ENCODE measurements at places on chromosomes 2 and 18. TPM values are rescaled to one million over a fixed set of nuclear protein-coding genes. Genes with fewer than 3 reads are reported as not detected.

The IL36B gene
- not detected for total RNA-seq

The FLACC1 gene
- 3.4 TPM for total RNA-seq

The AAK1 gene
- 70.1 TPM for total RNA-seq

The STK39 gene
- 13.7 TPM for total RNA-seq

The ELOA2 gene
- not detected for total RNA-seq

The VAPA gene
- 255 TPM for total RNA-seq

The CRYBA2 gene
- not detected for total RNA-seq

The STPG4 gene
- not detected for total RNA-seq

The DYSF gene
- 24.4 TPM for total RNA-seq

The BAZ2B gene
- 74.3 TPM for total RNA-seq

The DSC2 gene
- 2.1 TPM for total RNA-seq

The ALPG gene
- total RNA-seq = not detected

DNA sequence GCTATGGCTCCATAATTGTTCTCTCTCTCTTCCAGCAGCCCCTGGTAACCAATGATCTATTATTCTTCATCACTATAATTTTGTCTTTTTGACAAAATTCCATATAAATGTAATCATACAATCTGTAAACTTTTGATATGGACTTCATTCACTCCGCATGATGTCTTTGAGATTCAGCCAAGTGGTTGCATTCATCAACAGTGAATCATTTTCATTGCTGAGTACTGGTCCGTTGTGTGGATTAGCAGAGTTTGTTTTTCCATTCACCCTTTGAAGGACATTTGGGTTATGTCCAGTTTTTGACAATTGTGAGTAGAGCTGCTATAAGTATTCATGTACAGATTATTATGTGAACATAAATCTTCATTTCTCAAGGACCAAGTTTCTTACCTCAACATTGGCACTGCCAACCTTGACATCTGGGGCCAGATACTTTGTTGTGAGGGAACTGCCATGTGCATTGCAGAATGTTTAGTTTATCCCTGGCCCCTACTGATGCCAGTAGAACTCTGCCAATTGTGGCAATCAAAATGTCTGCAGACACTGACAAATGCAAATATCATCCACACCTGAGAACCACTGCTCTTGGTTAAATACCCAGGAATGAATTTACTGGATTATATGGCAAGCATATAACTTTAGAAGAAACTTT lies 48.4 kb upstream of the BCL2L11 start:
- H3K4me1 ChIP-seq = peaks cover 6% of the 10 kb centered on the region
- H3K27ac ChIP-seq = peak overlapping the region; percentile 9
- no peaks in the 10 kb centered on the region for H3K36me3 ChIP-seq

DNA sequence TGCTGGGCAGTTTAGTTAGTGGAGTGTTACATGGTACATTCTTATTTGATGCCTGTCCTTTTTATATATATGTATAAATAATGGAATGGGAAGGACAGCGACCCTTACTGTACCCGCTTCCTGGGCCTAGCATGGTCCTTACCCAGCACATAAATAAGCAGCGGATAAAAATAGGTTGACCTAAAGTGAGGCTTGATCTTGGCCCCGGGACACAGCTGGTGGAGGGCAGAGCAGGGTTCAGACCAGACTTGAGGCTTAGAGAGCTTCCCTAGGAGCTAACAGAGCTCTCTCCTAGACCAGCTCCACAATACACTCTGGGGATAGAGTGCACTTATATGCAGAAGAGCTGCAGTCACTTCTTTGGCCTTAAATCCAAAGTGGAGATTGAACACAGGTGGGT lies 46.9 kb upstream of the RPL31 start:
- H3K4me3 ChIP-seq = no peak overlapping the region
- peaks cover 12% of the 10 kb centered on the region for H3K4me1 ChIP-seq
- no peaks in the 10 kb centered on the region for H3K36me3 ChIP-seq
- H3K27ac ChIP-seq = no peak overlapping the region
- H3K27me3 ChIP-seq = no peaks in the 10 kb centered on the region

- no peaks in the 10 kb centered on the region for H3K27me3 ChIP-seq
- no peaks in the 10 kb centered on the region for H3K36me3 ChIP-seq
- no peak for DNase-seq
These were observed 139.6 kb upstream of the RAB12 start for GRCh38 chr18:8469544-8470130.

DNA sequence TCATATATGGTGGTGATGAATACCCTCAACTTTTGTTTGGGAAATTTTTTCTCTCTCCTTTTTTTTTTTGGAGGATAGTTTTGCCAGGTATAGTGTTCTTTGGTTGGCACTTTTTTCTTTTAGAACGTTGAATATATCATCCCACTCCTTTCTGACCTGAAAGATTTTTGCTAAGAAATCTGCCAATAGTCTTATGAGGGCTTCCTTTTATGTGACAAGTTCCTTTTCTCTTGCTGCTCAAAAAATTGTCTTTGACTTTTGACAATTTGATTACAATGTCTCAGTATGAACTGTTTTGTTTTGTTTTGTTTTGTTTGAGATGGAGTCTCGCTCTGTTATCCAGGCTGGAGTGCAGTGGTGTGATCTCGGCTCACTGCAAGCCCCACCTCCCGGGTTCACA lies 21.5 kb downstream of the GNAL start:
- H3K4me3 ChIP-seq = no peak overlapping the region
- no peak for DNase-seq
- no peaks in the 10 kb centered on the region for H3K36me3 ChIP-seq
- no peak overlapping the region for H3K27ac ChIP-seq

GRCh38 chr18:21064347-21064746 lies 47.3 kb downstream of the ROCK1 start:
- no peaks in the 10 kb centered on the region for H3K36me3 ChIP-seq
- no peak overlapping the region for H3K27ac ChIP-seq

GRCh38 chr2:168530982-168531622 lies 75.0 kb downstream of the CERS6 start:
- no peak overlapping the region for H3K4me3 ChIP-seq
- H3K4me1 ChIP-seq = peaks cover 18% of the 10 kb centered on the region
- H3K27ac ChIP-seq = peak overlapping the region; percentile 60
- H3K36me3 ChIP-seq = no peaks in the 10 kb centered on the region
- no peak for DNase-seq

GRCh38 chr18:23494992-23495391 lies 8.3 kb upstream of the RMC1 start:
- no peak overlapping the region for H3K4me3 ChIP-seq
- no peak for DNase-seq
- H3K4me1 ChIP-seq = peaks cover 7% of the 10 kb centered on the region

DNA sequence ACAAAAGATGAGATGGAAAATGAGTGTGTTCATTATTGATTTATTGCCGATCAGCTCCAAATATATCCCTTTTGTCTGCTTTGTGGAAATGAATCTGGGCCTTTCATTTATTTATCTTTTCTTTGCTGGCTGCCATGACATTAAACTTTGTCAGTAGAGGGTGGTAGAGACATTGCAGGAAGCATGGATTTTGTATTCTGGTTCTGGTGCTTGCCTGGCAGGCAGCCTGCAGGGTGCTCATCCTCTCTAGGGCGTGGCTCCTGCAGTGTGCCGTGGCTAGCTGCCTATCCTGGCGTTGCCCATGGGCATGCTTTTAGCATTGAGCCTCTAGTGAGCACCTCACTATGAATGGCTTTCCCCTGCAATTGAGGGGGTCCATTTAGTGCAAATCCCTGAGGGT lies 593.1 kb downstream of the RNF144A start:
- H3K4me3 ChIP-seq = no peak overlapping the region
- no peaks in the 10 kb centered on the region for H3K27me3 ChIP-seq
- H3K27ac ChIP-seq = no peak overlapping the region
- DNase-seq = peak; percentile 23
- no peaks in the 10 kb centered on the region for H3K4me1 ChIP-seq

DNA sequence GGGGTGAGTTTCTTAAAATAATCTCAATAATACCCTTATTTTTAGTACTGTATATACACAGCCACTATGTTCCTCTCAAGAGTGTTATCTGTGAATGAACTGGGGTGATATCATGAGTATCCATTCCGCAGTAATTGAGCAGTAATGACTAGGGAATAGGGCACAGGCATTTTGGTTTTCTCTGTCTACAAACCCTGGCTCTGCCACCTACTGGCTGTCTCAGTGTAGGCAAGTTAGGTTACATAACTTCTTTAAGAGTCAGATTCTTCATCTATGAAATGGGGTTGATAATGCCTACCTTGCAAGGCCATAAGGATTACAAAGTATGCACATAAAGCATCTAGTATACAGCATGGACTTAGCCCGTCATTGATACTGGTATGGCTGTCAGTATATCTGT lies 555.8 kb downstream of the NRXN1 start:
- H3K4me3 ChIP-seq = no peak overlapping the region
- no peaks in the 10 kb centered on the region for H3K27me3 ChIP-seq
- DNase-seq = no peak

GRCh38 chr2:98715812-98716451 lies 15.0 kb downstream of the MGAT4A start:
- peaks cover 5% of the 10 kb centered on the region for H3K4me1 ChIP-seq
- no peaks in the 10 kb centered on the region for H3K27me3 ChIP-seq
- no peak for DNase-seq
- H3K4me3 ChIP-seq = no peak overlapping the region
- peaks cover 12% of the 10 kb centered on the region for H3K36me3 ChIP-seq

DNA sequence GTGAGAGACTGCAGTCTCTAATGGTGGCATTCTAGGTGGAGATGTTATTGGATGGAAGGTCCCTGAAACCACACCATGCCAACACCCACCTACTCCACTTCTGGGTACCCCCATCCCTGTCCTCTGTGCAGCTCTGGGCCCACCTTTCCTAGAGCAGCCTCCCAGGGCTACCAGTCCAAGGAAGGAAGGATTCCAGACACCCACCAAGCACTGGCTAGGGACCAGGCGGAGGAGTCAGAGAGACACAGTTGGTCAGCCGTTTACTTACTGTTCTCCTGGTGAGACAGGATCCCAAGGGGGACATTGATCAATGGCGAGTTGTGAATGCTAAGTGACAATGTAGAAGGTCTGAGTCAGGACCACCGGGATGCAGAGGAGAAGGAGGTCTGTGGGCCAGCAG lies 151.6 kb downstream of the TTC32 start:
- no peaks in the 10 kb centered on the region for H3K36me3 ChIP-seq
- no peaks in the 10 kb centered on the region for H3K4me1 ChIP-seq
- H3K27me3 ChIP-seq = no peaks in the 10 kb centered on the region
- H3K4me3 ChIP-seq = no peak overlapping the region
- H3K27ac ChIP-seq = no peak overlapping the region
- DNase-seq = no peak

DNA sequence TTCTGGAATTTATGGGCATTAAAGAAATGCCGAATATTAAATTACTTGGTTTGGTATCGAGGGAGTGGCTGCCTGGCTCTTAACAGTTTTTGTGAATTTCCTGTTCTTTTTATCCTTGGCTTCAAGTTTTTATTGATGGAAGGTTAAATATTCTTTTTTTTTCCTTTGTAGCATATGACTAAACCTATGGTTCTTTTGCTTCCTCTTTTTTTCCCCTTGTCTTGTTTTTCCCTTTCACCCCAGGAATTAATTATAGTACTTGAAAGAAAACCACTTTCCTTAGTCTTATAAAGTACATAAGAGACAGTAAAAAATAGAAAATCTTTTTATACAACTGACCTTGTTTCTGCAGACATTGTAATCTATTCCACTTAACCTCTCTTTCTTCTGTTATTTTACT lies 42.4 kb downstream of the MGAT5 start:
- no peak overlapping the region for H3K4me3 ChIP-seq
- H3K4me1 ChIP-seq = peaks cover 10% of the 10 kb centered on the region

GRCh38 chr2:60780721-60781120 lies 24.7 kb downstream of the PAPOLG start:
- H3K4me1 ChIP-seq = no peaks in the 10 kb centered on the region
- DNase-seq = no peak
- no peak overlapping the region for H3K27ac ChIP-seq
- H3K36me3 ChIP-seq = peaks cover 46% of the 10 kb centered on the region
- H3K27me3 ChIP-seq = no peaks in the 10 kb centered on the region
- H3K4me3 ChIP-seq = no peak overlapping the region

DNA sequence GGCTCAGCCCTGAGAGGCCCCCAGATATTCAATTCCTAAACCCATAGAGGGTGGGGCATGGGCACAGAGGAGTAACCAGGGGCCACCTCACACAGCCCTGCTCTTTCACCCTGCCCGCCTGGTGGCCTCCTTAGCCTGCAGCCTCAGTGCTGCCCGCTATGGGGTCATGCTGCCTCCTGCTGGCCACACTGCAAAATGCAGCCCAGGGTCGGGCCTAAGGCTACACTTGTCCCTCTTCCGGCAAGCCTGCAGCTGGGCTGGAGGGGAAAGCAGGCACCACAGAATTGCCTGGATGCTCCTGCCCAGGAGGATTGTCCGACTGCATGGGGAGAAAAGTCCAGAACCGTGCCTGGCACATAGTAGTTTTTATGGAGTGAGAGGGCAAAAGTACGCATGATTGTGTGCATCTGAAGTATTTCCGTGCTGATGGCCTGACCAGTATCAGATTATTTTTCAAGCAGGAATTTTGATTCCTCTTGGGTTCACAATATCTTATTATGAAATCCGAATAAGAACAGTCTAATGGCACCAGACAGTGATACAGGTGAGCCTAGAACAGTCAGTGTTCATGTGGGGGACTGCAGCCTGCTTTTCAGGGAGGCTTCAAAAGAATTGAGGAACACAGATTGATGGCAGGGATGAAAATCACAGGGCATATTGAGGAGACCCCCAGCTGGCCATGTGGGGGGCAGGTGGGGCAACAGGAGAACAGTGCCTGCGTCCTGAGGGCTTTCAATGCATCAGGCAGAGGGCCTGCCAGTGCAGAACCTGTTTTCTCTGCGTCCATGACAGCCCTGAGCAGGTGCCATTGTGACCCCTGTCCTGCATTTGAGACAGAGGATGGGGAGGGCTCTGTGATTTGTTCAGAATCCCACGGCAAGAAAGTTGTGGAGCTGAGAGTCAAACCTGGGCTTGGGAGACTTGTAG lies 51.2 kb upstream of the ALPP start:
- no peak overlapping the region for H3K27ac ChIP-seq
- no peaks in the 10 kb centered on the region for H3K27me3 ChIP-seq
- H3K36me3 ChIP-seq = peaks cover 5% of the 10 kb centered on the region
- no peaks in the 10 kb centered on the region for H3K4me1 ChIP-seq
- peak; percentile 68 for DNase-seq
- no peak overlapping the region for H3K4me3 ChIP-seq

DNA sequence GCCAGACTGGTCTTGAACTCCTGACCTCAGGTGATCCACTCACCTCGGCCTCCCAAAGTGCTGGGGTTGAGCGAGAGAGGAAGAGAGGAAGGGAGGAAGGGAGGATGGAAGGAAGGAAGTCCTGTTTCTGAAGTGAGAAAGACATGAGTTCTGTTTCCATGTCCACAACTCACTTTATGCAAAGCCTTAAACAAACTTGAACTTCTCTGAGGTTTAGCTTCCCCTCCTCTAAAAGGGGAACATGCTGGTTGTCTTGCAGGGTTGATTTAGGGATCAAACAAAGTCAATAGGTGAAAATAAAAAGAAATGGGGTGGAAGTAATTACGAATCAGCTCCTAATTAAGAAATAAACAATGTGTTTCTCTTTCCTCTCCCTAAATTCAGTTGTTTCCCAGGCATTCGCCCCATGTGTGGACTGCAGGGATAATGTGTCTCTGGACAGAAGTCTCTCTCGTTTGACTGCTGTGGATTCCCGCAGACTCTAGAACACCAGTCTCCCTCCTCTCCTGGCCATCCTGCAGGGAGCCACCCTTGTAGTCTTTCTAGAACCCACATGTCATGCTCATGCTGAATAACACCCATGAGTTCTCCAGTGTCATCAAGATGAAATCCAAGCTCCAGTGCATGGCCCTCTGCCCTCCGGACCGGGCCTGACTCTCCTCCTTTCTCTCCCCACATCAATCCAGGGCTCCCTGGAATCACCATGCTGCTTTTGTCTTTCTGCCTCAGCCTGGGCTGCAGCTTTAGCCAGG lies 229.3 kb upstream of the TRIB2 start:
- no peaks in the 10 kb centered on the region for H3K27me3 ChIP-seq
- H3K36me3 ChIP-seq = no peaks in the 10 kb centered on the region
- no peak for DNase-seq
- no peak overlapping the region for H3K27ac ChIP-seq
